ENCODE measurements at places on chromosomes 5 and 9.

GRCh38 chr5:159616952-159617351, 286.7 kb upstream of the IL12B start:
- no peak for DNase-seq

- DNase-seq: no peak
Measured at GRCh38 chr5:1033606-1034420, 25.2 kb downstream of the NKD2 start.

- no peak for DNase-seq
Measured at GRCh38 chr9:116460026-116460425, 227.1 kb upstream of the TRIM32 start.

DNA sequence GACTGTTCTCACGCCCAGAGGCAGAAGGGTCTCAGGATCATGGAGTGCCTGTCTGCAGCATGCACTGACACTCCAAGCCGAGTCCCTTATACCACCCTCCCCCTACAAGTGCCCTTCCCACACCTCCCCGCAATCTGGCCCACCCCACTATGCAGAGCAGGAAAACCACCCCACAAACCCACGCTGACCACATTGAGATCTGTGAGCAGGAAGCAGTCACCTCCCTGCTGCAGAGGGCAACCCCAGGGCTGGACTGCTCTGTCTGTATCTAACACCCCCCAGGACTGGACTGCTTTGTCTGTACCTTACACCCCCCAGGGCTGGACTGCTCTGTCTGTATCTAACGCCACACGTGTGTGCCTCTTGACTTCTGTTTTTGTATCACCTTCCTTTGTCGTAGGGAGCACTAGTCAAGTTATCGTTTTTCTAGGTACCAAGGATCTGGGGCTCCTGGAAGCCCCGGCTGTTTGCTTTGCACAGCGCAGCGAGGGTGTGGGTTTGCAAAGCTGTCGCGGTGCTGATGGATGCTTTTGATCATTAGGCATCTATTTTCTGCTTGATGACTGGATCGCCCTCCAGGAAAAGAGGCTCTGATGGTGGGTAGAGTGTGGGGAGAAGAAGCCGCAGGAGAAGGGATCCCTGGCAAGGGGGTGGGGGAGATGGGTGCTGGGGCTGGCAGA, 21.5 kb downstream of the OLFM1 start:
- no peak for DNase-seq

DNA sequence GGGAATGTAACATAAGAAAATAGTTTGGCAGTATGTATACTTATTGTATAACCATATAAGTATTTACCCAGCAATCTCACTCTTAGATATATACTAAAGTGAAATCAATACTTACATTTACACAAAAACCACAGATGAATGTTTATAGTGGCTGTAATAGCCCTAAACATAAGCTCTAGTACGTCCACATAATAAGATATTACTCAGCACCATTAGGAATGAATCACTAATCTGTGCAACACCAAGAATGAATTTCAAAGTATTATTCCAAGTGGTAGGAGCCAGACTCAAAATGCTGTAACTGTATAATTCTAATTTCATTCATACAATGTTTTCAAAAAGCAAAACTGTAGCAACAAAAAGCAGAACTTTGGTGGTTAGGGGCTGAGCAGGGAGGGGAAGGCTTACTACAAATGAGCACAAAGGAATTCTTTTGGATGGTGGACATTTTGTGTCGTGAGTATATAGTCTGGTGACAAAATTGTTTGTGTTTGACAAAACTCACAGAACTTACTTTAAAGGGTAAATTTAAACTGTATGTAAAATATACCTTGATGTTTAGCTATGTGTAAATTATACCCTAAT, 11.9 kb upstream of the C5orf46 start:
- no peak for DNase-seq
